Stimulated activated CD4-positive, alpha-beta T cell treated with anti-CD3 and anti-CD28 coated beads, Interleukin-4, amount 100 ng/mL, for 4 hours (primary cell): ENCODE measurements at places on chromosomes 2 and 18.

DNA sequence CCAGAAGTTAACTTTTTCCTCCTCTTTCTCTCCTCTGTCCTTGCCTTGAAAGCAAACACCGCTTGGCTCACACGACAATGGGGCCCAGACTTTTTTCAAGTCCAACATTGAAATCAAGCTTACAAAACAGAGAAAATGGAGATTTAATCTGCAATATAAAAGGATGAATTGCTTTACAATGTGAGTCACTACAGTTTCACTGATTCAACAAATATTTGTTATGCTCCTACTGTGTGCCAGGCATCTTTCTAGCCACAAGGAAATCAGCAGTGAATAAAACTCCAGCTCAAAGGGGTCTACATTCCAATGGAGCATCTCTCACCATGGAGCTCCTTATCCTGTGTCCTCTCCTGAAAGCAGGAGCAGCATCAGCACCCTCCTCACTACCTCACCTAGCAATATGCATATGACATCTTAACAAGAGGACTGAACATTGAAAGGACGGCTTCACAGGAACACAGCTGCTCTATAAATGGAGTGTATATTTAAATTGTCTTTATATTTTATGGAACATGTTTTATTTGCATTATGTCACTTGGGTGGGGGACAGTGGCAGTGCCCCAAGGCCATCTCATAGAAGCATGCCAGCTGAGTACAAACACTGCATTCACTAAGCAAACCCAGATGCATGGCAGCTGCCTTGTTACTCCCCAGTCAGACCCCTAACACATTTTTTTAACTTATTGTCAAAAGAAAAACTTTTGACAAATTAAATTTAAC lies 39.5 kb downstream of the PKDCC start:
- no peak for DNase-seq

DNA sequence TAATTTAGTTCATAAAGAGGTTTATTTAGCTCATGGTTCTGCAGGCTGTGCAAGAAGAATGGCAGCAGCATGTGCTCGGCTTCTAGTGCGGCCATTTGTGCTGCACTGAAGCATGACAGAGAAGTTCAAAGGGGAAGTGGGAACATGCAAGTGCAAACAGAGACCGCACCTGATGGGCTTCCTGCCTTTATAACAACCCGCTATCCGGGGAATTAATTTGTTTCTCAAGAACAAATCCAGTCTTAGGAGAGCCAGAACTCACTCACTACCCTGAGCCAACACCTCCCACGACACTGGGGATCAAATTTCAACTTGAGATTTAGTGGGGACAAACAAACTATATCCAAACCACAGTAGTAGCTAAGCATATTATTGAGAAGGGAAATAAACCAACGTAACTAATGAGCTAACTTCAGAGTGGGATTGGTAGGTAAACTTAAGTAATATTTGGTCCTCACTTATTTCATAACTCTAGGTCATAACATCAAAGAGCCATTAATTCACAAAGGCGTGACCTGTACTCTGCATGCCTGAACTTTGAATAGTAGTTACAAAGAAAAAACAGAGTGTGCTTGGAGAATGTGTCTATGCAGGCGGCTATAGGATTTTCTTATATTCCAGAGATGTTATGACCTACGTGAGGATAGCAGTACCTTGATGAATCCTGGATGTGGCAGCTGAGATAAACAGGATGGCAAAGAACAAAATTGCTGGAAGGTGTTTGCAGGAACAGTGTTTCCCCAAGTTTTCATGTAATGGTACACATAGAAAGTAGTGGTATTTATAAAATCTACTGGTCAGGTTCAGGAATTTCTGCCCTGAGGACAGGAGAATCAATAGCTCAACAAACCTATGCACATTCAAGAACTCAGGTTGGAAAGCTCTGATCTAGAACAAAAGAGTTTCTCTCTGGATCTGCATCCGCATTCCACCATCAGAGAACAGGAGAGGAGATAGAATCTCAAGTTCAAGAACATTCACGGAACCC lies 845.9 kb upstream of the ID2 start:
- no peak for DNase-seq

DNA sequence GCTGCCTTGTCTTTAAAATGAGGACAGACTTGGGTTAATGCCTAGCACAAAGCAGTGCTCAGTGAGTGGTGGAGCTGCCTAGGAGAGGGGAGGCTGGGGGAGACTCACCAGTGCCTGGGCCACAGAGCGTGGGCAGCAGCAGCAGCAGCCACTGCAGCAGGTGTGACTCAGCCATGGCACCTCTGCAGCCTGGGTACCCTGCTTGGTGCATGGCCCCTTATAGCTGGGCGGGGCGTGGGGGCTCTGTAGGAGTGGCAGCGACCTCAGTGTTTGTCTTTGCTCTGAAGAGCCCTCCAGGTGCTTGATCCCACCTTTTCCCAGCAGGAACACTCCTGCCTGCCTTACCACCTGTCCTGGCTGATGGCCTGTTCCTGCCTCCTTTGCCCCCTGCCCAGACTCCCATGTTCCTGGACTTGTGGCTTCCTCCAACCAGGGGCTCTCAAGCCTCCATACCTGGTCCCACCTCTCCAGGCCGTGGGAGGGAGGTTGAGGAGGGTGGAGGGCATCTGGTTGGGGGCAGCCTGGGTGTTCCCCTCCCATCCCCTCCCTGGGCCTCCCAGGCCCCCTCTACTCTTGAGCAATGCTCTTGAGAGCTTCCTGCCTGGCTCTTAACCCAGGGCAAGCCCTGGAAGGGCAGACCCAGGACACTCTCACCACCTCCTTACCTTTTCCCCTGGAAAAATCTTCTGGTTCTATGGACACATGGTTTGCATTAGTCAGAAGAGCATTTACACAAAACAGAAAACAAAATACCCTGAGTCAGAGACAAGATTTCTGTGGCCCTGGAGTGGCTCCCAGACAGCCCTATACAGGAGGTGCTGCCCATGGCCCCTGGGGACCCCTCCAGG lies at the start of gene SFTPB:
SFTPB (minus strand) TSS at position 191 of the 848 bp plus-strand sequence; CDS start at position 175, 16 bp downstream.
- no peak for DNase-seq

GRCh38 chr2:72716601-72717000 lies 109.2 kb downstream of the EXOC6B start:
- DNase-seq = no peak

DNA sequence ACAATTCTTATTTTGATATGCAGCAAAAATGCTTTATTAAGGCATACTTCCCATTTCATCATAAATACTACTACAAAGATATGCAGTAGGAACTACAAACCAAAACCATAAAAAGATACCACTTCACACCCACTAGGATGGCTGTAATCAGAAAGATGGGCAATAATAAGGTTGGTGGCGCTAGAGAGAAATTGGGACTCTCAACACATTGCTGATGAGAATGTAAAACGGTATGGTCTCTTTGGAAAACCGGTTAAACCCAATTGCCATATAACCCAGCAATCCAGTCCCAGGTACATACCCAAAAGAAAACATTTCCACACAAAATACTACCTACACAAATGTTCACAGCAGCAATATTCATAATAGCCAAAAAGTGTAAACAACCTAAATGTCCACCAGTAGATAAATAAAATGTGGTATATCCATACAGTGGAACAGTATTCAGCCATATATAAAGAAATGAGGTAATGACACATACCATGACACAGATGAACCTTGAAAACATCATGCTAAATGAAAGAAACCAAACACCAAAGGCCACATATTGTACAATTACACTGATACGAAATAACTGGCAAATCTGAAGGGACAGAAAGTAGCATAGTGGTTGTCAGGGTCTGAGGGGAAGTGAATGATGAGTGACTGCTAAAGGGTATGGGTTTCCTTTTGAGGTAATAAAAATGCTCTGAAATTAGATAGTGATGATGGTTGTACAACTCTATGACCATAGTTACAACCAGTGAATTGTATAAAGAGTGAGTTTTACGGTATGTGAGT lies 12.7 kb downstream of the SP3 start:
- no peak for DNase-seq

- no peak for DNase-seq
Observed at GRCh38 chr2:33136056-33136455, 189.3 kb downstream of the LTBP1 start.
